ENCODE measurements at places on chromosomes 11 and 22.
A peak's percentile ranks its signal among the peaks of the same experiment; 100 is the strongest.

GRCh38 chr22:26779108-26779507 is 121.7 kb downstream of the MIAT start:
- DNase-seq = no peak

- DNase-seq = peak; percentile 46
Observed at GRCh38 chr11:32052215-32052614, 38.7 kb upstream of the RCN1 start.

- no peak for DNase-seq
Observed at GRCh38 chr11:61274084-61274483, 21.0 kb downstream of the VWCE start.

- no peak for DNase-seq
Observed at GRCh38 chr11:114964676-114965214, 286.4 kb downstream of the NXPE2 start.

DNA sequence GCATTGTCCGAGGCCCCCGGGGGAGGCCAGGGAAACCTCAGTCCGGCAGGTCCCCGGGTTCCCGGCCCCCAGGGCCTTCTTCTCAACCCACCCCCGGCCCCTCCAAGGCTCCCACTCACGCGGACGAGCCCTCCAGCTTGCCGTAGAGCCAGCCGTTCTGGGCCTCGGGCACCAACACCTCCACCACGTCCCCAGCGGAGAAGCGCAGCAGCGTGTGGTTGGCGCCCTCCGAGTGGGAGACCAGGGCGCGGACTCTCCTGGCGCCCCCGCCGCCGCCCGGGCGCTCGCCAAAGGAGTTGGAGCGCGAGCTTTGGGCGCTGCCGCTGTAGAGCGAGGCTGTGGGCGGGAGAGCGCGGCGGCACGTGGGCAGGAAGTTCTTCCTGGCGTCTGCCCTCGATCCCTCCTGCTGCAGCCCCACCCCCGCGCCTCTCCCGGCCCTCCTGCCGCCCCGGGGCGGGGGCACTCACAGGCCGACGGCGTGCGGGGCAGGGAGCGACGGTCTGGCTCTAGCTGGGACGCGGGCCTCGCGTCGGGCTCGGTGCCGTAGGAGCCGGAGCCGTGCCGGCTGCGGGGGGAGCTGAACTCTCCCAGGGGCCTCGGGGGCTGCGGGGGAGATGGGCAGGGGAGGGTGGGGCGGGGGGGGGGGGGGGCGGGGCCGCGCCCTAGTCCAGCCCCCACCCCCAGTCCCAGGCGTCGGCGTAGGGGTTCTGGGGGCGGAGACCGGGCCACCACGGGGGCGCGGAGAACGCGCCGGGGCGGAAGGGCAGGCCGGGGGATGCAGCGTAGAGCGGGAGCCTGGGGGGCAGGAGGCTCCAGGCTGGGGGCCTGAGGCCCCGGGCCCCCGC is 4.9 kb upstream of the SLC16A8 start:
- DNase-seq = no peak

DNA sequence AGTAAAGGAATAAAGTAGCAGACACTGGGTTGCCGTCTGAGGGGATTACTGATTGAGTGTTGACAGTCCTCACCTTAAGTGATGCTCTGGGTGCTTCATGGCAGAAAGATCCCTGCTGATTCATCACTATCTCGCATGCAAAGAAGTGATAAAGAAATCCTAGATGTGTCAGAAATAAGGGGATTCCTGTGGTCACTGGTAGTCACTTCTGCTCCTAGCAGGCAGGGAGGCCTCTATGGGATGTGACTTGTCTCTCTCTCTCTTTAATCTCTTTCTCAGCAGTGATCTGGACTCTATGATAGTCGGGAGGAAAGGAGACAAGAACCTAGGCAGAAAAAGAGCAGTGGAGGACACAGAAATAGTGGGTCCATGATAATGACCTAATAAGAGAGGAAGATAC is 30.9 kb upstream of the OR56A1 start:
- DNase-seq = no peak

DNA sequence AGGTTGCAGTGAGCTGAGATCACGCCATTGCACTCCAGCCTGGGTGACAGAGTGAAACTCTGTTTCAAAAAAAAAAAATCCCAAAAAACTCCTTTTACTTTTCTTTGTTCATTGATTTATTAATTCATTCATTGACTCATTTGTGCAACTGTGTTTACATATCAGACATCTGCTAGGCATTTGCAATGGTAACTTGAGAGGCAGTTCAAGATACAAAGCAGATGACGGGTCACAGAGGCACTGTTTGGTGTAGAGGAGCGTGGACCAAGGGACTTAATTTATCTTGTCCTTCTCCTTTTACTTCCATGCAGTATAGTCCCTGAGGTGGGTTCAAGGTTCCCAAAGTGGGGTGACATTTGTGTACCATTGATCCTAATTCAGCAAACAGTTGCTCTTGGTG is 71.4 kb downstream of the KIAA1671 start:
- DNase-seq = no peak

DNA sequence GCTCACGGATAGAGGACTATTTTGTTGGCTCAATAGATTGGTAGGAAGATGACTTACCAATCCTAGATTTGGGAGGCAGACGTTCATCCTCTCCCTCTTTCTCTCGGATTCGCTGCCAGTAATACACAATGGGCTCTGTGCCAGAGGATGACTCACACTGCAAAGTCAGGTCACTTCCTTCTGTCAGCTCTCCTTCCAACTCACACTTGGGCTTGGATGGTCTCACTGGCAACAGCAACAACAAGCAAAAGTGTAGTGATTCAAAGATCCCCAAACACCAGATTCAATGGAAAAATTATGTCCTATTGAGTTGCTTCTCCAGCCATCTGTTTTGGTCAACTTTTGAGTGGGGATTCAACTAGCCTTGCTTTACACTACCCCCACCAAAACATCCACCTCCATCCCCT is 21.7 kb upstream of the HSPA8 start:
- DNase-seq = peak; percentile 63

GRCh38 chr22:44586351-44586990 is 88.4 kb upstream of the RTL6 start:
- DNase-seq = no peak

GRCh38 chr11:973237-973636 is 47.6 kb downstream of the AP2A2 start:
- no peak for DNase-seq

- no peak for DNase-seq
Observed at GRCh38 chr11:117953024-117953671, 23.9 kb upstream of the TMPRSS13 start.

DNA sequence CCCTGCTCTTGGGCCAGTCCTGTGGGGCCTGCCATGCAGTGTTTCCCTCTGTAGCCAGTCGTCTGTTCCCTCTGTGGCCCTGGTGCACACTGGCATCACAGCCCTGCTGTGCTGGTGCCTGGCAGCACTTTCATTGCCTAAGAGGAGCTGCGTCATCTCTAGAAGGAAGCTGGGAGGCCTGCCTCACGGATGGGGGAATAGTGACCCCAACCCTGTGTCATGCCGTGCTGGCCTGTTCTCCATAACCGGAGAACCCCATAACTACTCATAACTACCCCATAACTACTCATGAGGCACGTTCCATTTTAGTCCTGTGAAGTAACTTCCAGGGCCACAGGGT is 14.0 kb downstream of the RAB36 start:
- DNase-seq = no peak

DNA sequence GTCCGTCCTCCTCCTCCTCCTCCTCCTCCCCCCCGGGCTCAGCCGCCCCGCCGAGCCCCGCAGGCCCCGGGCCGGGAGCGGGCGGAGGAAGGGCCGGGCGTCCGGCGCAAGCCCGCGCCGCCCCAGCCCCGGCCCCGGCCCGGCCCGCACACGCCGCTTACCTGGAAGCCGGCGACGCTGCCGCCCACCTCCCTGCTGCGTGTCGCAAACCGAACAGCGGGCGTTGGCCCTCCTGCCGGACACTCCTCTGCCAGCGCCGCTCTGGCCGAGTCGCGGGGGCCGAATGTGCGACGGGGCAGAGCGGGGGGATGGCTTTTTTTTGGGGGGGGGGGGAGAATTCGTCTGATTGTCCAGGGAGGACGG is 1.1 kb downstream of the IGF2 start:
- no peak for DNase-seq

DNA sequence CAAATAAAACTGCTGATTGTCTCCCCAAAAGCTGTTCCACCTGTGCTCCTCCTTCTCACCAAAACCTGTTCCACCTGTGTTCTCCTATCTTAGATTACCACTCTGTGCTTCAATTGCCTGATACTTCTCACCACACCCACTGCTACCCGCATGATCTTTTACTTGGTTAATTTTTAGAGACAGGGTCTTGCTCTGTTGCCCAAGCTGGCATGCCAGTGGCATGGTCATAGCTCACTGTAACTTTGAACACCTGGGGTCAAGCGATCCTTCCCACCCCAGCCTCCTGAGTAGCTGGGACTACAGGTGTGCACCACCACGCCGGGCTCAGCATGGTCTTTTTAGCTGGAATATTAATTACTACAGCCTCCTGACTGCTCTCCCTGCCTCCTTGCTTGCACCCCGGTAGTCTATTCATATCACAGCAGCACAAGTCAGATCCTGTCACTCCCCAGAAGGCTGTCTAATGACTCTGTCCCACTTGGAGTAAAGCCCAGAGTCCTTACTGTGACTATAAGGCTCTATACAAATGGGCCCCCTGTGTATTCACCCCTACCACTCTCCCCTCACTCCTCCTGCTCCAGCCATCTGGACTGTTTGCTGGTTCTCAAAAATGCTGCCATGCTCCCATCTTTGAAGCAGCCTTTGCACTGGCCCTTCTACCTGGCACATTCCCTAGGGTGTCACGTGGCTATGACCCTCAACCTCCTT is 3.5 kb downstream of the C11orf91 start:
- DNase-seq = no peak

GRCh38 chr11:126716456-126717083 is 284.0 kb downstream of the KIRREL3 start:
- peak; percentile 18 for DNase-seq

Measured in NCI-H460 (cell line).